ENCODE measurements at places on chromosomes 6 and 20.

- DNase-seq, result no peak
Measured at GRCh38 chr6:43608807-43609206, 20.3 kb downstream of the GTPBP2 start.

- DNase-seq, result no peak
Measured at GRCh38 chr20:23765578-23765977, 14.8 kb upstream of the CST1 start.

DNA sequence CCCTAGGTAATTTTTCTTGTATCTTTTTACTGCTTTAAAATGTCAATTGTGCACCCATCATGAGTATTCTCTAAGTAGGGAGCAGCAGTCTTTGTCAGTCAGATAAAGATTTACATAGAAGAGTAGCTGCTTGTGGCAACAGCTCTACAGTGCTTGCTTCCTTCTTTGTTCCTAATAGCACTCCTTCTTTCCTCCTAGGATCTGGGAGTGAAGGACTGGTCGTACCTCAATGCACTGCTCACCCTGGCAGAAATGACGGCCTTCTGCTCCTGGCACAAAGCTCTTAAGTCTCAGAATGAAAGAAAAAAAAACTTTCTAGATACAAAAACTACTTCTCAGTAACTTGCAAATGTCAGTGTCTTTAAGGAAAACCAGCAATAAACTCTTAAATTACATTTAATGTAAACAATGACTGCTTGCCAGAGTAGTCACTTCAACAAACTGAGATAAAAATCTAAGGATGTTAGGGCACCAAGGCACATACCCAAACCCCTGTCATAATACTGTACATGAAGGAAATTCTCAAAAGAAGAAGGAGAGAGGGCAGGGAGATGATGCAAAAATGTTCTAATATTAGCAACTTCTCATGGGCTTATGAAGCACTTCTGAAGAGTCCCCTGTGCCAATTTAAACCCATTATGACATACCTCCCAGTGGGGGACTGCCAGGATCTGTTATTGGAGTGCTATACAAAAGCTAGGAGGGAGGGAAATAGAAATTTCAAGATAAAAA, 34.0 kb downstream of the NCOA6 start:
- peak; percentile 93 for DNase-seq

GRCh38 chr20:63315240-63315689, 22.3 kb downstream of the COL20A1 start:
- DNase-seq, result no peak

- DNase-seq, result no peak
Measured at GRCh38 chr6:3746696-3747095, 4.8 kb downstream of the PXDC1 start.

DNA sequence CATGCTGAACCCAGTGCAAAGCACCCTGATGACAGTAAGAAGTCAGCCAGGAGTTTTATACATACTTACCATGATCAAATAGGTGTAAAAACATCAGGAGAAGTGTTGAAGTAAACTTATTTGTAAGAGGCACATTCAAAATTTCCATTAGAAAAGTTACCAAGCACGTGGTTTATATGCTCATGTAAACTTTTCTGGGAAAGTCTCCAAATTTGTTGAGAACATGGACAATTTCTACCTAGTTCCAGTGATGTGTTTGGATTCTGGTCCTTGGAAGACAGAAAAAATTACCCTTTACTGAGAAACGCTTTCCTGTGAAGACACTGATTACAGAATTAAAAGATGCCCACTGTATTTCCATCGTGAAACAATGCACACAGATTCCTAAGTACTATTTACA, 288.9 kb upstream of the CDH4 start:
- DNase-seq, result no peak

- no peak for DNase-seq
Measured at GRCh38 chr6:162109480-162110050, 618.0 kb downstream of the PRKN start.

Data from fibroblast of lung (primary cell).